ENCODE measurements at places on chromosomes 4 and X.

DNA sequence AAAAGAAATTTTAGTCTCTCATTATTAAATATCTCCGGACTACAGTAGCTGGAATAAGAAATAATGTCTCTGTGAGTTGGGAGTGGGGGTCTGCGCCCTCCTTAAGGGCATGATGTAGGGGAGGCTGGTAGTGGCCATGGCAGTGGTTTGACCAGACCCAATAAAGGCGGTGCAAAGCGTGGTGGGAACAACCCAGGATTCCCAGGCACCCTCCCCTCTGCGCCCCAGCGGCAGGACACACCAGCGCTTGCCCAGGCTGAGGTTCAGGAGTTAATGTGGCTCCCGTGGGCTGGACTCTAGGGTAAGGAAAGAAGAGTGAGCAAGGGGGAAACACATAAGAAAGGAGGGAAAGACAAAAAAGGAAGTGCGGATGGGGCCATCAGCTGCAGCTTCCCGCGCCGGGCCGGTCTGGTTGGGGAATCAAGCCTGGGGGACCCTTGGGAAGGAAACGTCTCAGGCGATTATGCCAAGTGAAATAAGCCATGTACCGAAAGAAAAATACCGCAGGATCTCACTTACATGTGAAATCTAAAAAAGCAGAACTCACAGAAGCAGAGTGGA lies 157.5 kb upstream of the SMIM31 start:
- DNase-seq = no peak

- no peak for DNase-seq
Measured at GRCh38 chrX:13768939-13769338, 34.4 kb downstream of the OFD1 start.

DNA sequence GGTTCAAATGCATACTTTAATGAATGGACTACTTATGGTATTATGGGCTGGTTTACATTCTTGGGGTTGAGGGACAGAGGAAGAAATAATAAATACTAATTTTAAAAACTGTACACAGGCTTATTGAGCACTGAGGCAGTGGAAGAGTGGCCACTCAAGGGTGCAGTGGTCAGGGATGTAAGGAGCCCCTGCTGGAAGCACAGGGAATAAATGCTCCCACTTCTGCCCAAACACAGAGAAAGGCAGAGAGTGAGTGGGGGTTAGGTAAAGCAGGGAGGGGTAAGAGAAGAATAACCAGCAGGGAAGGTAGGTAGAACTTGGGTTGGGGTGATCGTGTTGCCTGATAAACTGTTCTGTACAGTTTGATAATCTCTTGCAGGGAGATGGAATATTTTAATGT lies 60.0 kb downstream of the GAB1 start:
- DNase-seq = no peak

DNA sequence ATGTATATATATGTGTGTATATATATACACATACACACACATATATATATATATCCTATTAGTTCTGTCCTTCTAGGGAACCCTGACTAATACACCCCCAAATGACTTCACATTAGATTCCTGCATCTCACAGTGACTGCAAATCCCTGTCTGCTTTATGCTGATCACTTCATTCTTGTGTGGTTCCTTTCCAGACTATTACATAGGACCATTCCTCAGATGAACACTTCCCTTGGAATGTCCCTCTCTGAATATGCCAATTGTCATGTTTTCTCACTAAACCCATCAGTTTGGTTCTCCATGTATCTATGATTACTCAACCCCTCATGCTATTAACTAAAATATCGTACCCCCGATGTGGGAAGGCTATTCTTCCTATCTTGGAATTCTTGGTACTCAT lies 605.2 kb upstream of the NR3C2 start:
- DNase-seq = no peak

GRCh38 chrX:107447642-107448041 lies 1.8 kb upstream of the FRMPD3 start:
- DNase-seq = no peak

GRCh38 chr4:95059663-95060062 lies 301.9 kb downstream of the BMPR1B start:
- no peak for DNase-seq

- no peak for DNase-seq
Measured at GRCh38 chr4:123676071-123676889, 279.7 kb downstream of the SPRY1 start.

DNA sequence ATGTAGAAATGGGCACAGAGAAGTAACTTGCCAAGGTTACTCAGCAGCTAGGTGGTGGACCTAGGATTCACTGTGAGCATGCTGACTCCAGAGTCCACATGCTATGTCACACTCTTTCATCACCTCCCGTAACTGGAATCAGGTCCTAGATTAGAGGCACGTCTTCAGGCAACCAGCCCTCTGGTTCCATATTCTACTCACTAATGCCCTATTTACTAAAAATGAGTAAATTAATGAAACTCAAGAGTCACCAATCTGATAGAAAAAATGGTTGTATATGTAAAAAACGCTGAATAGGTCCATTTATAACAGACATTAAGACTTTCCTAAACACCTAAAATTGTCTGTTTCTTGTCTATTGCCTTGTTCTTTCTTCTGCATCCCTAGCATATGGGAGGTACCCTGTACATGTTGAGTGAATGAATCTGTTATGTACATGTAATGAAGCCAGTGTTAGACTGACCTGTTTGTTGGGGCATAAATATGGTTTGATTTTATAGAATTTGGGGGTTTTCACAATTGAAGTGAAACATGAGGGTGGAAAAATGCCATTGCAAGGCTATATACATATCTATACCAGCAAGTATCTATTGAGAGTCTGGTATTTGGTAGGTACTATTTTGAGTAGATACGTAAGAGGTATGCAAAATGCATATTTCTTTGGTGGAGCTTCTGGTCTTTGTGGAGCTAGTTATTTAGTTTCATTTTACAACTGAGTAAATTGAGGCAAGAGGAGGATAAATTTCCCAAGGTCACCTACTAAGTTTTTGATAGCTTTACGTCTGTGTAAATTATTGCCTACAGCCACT lies 7.5 kb upstream of the RUFY3 start:
- no peak for DNase-seq

- DNase-seq = no peak
Measured at GRCh38 chr4:115272185-115272584, 158.8 kb upstream of the NDST4 start.

DNA sequence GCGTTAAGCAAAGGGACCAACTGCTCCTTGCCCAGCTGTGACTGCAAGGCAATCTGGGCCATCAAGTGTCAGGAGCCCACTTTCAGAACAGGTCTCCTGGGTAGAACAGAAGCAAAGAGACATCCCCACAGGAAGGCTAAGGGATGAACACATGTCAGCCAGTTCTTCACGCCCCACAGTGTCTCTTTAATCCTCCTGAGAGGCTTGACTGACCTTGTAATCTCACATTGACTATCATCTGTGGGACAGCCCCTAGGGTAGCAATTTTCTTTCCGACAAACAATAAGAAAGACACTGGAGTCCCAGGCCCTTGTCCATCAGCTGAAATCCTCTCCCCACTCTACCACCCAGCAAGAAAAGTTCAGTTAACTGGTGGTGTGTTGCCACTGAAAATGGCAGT lies 1.0 kb downstream of the CHRDL1 start:
- DNase-seq = no peak

DNA sequence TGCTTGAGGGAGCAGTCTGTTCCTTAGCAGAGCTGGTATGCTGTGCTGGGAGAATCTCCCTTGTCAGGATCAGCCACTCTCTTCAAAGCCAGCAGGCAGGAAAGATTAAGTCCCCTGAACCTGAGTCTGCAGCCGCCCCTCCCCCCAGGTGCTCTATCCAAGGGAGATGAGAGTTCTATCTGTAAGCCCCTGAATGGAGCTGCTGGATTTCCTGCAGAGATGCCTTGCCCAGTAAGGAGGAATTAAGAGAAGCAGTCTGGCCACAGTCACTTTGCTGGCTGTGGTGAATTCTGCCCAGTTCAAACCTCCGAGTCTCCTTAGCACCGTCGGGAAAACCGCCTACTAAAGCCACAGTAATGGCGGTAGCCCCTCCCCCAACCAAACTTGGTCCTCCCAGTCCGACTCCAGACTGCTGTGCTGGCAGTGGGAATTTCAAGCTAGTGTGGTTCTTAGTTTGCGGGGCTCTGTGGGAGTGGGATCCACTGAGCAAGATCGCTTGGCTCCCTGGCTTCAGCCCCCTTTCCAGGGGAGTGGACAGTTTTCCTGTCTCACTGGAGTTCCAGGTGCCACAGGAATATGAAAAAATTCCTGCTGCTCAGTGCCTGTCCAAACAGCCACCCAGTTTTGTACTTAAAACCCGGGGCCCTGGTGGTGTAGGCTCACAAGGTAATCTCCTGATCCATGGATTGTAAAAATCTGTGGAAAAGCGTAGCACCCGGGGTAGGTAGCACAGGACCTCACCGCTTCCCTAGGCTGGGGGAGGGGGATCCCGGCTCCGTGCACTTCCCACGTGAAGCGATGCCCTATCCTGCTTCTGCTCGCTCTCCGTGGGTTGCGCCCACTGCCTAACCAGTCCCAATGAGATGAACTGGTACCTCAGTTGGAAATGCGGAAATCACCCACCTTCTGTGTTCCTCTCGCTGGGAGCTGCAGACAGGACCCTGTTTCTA lies 38.0 kb downstream of the RAB28 start:
- DNase-seq = no peak

- no peak for DNase-seq
Measured at GRCh38 chr4:10093801-10094552, 22.6 kb downstream of the WDR1 start.

DNA sequence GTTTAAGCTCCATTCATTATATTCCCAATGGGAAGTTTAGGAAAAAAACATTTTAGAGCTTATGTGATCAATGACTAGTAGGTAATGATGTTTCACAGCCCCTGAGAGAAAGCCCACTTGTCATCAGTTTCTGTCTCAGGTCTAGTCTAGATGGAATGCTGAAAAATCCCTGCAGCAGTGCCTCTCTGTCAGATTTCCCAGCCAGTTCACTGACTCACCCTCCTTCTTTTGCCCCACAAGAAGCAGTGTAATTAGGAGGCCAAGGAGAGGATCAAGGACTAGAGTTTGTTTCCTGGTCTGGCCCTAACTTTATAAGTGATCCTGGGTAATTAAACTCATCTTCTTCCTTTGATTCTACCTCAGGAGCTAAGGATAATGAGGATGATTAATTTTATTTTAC lies 118.7 kb upstream of the ANXA3 start:
- no peak for DNase-seq

GRCh38 chr4:41217374-41217773 lies 3.0 kb upstream of the APBB2 start:
- no peak for DNase-seq

DNA sequence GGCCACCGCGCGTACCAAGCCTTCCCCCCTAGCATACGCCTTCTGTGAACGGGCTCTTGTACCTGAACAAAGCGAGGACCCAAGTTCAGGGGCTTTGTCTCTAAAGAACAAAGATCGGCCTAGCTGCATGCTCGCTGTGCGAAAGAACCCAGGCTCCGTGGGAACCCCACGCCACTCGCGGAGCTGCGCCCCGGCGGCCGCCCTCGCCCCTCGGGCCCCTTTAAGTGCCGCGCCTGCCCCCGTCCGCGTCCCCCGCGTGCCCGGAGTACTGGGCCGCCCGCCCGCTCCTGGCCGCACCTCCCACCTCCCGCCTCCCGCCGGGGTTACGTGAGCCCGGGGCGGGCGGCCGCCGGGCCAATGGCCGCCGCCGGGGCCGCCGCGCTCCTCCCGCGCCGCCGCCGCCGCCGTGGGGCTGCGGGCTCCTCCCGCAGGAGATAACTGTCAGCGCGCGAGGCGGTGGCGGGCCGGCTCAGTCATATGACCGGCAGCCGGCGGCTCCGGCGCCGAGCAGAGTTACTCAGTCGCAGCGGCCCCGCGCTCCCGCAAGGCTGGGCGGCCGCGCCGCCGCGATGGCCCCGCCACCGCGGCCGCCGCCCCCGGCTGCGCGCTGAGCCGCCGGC lies at the start of gene FNIP2:
Gene FNIP2 (plus strand): TSS at position 472 of the 620 bp plus-strand sequence. CDS start 187 bp downstream, outside the sequence.
- DNase-seq = no peak

DNA sequence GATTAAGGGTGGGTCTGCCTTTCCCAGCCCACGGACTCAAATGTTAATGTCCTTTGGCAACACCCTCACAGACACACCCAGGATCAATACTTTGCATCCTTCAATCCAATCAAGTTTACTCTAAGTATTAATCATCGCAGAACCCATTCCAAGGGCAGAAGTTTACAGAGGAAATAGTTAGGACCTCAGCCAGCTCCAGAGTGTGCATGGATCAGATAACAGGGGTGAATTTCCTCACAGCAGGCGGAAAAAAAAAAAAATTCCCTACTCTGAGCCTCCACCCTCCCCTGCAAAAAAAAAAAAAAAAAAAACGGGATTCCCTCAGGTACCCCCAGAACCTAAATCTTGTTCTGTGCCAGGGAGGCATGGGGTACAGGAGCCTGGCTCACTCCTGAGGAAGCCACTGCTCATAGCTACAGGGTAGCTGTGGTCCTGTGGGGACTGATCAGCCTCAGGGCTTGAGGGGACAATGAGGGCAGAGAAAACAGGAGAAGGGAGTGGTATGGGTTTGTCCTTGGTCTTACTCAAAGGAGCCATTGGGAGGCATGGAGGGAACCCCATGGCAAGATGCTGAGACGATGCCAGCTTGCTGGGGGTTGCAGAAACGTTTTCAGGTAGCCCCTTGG lies 113.0 kb downstream of the DHRSX start:
- no peak for DNase-seq

DNA sequence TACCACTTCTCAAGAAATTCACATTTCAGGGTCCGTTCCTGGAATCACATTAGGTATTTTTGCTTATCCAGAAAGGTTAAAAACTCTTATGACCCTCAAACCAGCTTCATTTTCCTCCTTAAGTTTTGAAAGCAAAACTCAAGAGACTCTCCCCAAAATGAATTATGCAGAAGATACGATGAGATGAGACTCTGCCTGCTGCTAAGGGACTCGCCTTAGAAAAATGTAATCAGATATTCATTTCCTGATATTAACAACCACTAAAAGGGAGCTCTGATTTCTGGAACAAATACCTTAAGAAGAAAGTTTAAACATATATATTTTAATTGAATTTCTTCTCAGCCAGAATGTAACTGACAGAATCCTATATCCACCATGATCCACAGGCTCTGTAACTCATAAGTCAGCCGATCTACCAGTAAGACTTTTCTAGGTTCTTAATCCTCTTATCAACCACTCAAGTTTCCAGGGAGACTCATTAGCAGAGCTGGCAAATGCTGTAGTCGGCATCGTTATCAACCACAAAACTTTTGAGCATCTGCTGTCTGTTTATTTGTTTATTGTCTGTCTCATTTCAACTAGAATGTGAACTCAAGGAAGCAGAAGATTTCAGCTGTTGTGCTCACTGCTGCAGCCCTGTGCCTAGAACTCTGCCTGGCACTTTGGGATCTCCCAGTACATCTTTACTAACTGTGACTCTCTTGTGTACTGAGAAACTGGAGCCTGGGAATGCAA lies 112.5 kb downstream of the LDB2 start:
- DNase-seq = no peak

DNA sequence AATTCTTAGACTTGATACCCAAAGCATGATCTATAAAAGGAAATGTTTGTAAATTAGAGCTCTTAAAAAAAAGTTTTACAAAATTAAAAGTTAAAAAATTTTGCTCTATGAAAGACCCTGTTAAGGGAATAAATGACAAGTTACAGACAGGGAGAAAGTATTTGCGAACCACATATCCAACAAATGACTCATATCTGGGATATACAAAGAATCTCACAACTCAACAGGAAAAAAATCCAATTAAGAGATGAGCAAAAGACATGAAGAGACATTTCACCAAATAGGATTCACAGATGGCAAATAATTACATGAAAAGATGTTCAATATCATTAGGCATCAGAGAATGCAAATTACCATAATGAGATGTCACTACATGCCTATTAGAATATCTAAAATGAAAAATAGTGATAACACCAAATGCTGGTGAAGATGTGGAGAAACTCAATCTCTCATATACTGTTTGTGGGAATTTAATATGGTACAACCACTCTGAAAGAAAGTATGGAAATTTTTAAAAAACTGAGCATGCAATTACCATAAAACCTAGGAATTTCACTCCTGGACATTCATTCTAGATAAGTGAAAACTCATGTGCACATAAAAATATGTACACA lies 100.8 kb upstream of the EOLA2 start:
- no peak for DNase-seq
